ENCODE measurements at places on chromosomes 2 and 18.

DNA sequence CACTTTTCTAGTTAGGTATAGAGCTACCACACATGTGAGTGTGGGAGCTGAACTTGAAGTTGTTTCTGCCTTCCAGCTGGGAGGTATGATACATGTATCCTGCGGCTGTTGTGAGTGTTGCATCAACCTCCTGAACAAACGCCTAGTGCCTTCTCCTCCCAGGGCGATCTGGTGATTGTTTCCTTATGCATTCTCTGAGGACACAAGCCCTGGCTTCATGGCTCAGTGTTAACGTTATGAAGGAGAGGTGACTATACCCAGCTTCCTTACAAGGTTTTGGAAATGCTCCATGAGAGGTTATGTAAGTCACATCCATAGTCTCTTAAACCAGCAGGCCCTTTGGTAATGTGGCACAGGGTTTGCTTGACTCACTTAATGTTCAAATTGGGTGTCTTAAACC is 64.9 kb downstream of the SPRED2 start:
- no peak for DNase-seq

DNA sequence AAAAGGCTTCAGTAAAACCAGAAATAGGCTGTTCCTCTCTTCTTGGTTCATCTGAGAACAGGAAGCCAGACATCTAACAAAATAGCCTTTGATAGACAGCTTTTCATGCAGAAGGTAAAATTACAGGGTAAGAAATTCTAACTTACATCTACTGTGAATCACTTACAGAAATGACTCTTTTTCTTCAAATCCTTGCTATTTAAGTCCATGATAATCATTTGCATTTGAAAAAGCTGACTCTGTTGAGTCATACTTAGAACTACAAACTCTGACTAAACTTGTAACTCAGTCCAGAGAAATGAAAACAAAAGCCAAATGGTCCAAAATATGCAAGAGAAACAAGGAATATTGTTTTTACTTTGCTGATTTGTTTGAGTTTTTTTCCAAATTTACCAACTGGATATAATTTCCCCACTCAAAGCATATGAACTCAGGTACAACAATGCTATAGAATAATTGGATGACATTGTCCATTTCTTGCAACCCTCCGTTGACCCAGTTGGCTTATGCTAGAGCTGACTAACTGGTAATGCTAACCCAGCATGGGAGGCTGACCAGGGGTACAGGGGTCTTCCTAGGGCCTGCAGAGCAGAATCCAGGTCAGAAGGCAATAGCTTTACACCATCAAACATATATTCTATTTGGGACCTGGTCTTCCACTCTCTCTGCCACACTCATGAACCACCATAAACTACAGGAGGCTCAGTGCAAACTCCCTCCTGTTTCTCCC is 18.8 kb upstream of the MREG start:
- DNase-seq = no peak

DNA sequence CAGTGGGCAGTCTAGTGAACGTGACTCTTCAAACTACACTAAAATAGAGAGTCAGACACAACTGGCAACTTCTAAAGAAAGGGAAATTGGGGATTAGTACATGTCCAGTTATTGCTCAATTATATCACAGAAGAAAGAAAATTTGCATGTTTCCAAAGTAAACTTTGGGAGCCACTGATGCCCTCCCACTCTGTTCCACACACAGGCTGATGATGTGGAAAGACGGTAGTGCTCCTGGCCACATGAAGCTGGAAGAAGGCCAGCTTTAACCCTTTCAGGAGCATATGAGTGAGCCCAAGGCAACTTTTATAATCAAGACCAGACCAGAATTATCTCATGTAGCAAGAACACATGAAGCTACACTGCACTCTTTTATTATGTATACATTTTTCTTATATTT is 141.0 kb downstream of the NR4A2 start:
- peak; percentile 0 for DNase-seq

GRCh38 chr2:65360441-65360840 is 72.0 kb downstream of the SPRED2 start:
- no peak for DNase-seq

GRCh38 chr18:74326231-74326630 is 10.6 kb downstream of the C18orf63 start:
- no peak for DNase-seq

GRCh38 chr18:48396561-48396960 is 12.6 kb downstream of the ZBTB7C start:
- DNase-seq = no peak

DNA sequence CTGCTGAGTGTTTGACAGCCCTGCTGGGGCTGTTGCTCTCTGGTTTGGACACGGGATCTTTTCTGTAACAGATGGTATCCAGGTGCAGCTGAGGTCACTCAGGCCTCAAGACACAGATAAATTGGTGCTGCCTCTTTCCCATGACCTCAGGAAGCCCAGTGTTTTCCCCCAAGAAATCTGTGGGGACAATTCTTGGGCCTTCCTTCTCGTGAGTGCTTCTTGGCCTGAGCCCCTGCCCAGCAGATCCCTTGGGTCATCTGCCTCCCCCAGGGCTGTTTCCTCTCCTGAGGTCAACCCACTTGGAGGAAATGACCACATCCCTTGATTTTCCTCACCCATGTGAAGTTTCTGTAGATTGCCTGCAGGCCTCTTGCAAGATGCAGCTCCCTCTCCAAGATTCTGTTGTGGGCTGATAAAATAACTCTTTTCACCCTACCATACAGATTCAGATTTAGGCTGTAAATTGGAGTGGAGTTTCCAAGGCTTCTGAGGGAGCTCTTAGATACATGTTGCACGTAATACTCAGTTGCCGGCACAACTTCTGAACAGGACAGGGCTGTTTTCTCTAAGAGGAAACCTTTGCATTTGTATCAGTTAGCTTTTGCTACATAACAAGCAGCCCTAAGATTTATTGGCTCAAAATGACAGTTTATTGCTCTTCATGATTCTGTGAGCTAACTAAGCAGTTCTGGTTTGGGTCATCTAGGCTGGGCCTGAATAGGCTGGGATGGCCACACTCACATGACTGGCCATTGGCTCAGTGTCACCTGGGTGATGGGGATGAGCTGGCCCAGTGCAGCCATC is 13.1 kb downstream of the ZAP70 start:
- DNase-seq = no peak

DNA sequence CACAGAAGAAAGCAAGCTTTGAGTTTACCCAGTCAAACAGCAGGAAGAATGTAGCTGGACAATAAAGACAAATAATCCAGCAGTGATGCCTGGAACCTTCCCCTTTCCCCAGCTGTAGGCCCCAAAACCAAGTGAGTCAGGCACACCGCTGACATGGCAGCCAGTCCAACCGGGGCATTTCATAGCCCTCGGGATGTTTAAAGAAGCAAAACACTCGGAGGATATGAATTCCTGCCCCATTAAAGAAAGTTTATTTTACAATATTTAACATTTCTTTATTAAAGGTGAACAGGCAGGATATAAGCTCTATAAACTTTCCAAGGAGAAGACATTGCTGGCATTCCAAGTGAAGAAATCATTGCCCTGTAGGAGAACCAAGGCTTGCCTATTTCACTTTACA is 507.6 kb upstream of the TNP1 start:
- DNase-seq = no peak

GRCh38 chr2:26526589-26526988 is 48.7 kb upstream of the OTOF start:
- DNase-seq = no peak

DNA sequence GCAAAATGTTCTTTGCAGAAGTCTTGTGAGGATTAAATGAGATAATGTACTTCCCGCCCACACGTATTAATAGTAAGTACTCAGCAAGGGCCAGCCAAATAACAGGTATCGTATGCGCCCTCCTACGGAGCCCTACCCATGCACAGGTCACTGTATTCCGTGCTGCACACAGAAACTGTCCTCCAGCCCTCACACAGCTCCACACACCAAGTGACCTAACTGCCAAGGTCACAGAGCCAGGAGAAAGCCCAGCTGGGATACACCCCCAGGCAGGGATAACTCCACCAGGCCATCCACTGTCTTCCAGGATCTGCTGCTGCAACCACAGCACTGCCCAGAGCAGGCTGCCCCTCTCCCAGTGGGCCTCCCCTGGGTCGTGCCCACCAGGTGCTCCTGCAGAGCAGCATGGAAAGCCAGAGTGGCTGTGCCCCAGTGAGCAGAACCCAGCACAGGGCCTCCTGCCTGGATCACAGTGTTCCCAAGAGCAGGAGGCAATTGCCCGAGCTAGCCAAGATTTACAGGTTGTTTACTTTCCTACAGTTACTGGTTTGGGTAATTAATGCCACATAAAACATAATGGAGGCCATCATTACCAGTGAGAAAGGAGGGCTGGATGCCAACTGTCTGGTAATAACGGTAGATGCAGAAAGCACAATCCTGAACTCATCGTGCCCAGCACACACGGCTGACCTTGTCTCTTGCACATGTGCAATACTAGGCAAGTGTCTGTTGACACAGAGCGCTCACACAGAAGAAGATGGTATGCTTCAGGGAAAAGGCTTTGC is 24.4 kb downstream of the TFCP2L1 start:
- DNase-seq = no peak

- DNase-seq = no peak
Observed at GRCh38 chr2:99609851-99610381, 120.1 kb upstream of the REV1 start.

GRCh38 chr18:8231316-8231715 is 377.9 kb upstream of the RAB12 start:
- DNase-seq = no peak

DNA sequence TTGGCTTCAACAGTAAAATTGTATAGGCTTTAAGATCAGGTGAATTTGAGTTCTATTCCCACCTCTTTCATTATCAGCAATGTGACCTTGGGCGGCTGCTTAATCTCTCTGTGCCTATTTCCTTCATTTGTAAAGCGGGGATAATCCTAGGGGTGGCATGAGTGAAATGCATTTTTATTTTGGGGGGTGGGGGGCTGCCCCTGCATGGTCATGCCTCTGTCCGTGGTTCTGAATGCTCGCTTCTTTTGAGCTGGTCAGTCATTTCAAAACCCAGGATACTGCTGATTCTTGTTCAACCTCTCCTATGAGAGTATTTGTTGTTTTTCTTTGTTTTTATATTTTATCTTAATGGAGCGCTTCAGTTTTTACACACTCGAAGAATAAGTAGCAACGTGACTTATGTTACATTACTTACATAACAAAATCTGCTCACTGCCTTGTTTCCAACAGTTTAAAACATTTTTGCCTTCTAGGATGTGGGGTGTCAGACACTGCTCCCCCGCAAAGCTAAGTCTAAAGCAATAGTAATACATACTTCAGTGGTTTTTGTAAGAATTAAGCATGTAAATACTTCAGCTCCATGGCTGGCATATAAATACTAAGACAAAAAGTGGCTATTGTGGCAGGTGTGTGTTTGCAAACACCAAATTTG is 152.6 kb upstream of the PELI1 start:
- no peak for DNase-seq

DNA sequence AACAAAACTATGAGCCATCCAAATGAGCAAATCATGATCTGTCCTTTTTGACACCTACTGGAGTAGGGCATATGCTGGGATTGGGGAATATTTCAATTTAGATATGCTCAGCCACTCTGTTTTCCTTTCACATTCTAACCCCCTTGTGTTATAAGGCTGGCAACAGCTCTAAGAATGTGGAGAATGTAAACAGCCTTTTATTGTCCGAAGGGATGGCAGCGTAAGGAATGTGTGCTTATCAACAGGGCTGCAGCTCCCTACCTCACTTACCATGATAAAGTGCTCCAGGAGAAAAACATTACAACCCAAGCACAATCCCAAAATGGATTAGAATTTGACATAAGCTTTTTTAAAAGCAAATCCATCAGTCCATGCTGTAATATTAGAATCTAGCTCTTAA is 2.2 kb downstream of the NXPH2 start:
- no peak for DNase-seq

- no peak for DNase-seq
Observed at GRCh38 chr18:47397671-47398319, 146.3 kb upstream of the SKOR2 start.

GRCh38 chr18:944440-944839 is 39.8 kb downstream of the ADCYAP1 start:
- DNase-seq = no peak

DNA sequence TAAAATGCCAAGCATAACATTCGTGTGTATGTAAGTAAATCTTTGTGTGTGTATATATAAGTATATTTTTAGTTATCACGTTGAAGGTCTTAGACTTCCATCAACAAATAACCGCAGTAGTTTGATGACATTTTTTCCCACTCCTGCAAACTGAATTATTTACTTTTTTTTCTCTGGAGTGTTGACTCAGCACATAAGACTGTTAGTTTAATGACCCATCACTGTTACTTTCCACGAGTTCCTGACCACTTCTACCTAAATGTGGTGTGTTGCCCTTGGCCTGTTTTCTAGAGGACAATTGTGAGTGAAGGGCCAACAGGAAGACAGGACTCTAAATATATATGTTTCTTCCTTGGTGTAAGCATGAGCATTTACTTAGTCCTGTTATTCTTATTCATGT is 71.3 kb upstream of the TXNDC2 start:
- peak; percentile 19 for DNase-seq

DNA sequence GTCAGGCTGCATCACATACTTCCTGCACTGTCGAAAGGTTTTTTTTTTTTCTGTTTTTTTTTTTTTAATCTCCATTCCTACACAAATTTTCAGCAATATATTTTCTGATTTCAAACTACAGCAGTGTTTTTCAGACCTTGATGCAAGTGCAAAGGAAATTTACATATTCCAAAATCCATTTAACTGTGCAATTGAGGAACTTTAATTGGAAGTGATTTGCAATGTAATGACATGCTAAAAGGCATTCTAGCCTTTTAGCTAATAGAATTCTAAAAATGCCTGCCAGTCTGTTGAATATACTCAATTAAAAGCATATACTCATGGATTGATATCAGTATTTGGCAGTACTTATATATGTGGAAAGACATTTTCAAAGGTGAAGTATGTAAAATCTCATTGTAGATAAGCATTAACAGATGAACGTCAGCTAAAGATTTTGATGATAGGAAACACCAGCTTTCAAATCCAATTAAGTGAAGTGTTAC is 210.5 kb downstream of the OTX1 start:
- no peak for DNase-seq

GRCh38 chr18:68665628-68666027 is 49.3 kb downstream of the TMX3 start:
- no peak for DNase-seq

DNA sequence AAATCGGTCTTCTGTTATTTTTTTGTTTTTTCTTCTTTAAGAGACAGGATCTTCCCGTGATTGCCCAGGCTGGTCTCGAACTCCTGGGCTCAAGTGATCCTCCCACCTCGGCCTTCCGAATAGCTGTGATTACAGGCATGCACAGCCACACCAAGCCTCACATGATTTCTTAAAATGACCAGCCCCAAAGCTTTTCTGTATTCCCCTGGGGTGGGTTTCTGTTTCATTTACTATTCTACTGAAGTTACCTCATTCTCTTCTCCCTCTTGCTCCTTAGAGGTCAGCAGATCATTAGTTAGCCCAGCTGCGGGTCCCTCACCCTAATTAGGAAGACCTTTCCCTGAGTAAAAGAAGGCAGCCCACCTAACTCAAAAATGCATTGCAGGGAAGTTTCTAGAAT is 27.6 kb downstream of the SLC1A4 start:
- DNase-seq = no peak

DNA sequence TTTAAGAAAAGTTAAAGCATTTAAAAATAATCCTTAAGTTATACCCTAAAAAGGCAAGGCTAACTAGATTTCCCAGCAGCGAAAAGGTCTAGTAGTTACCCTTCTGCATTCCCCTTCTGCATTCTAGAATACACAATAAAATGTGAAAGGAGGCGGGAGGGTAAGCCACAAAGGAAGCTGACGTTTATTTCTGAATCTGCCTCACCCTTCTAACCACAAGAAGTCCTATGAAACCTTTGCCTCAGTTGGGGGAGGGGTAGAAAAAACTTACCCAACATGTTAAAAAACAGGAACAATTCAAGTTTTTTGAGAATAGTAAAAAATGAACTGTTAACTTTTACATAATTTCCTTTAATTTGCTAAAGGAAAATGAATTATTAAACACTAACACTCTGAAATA is 11.3 kb downstream of the STK17B start:
- no peak for DNase-seq

Data from SHP77 treated with DMSO at 0.1 percent for 48 hours (cell line).